ENCODE measurements at places on chromosomes 7 and 10. TPM values are rescaled to one million over a fixed set of nuclear protein-coding genes. Genes with fewer than 3 reads are reported as not detected.

ZNF365 gene
- total RNA-seq = 5.8 TPM

- no peak for DNase-seq
Observed at GRCh38 chr7:92769394-92769699, 67.0 kb downstream of the CDK6 start.

- no peak for DNase-seq
Observed at GRCh38 chr10:112390125-112390703, 16.3 kb downstream of the ACSL5 start.

SH2B2 gene
- 2.0 TPM for total RNA-seq

DNA sequence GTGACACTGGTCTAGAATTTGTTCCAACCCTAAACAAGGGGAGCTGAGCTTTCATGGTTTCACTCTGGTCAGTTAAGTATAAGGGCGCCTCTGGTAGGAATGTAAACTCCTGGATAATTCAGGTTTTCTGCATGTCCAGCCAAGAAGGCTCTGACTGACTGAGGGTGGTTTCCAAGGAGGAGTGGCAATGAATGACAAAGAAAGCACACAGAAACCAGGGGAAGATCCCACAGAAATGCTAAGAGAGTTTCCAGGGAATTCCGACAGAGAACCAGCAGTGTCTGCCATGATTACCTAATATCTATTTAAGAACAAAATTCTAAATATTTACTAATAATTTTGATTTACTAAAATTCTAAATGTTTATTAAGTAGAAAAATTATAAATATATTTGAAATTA lies 27.3 kb upstream of the NRG3 start:
- no peak for DNase-seq
